ENCODE measurements at places on chromosomes 12 and 14.

GRCh38 chr12:59594943-59595500 is 807 bp upstream of the SLC16A7 start:
- no peak for DNase-seq

DNA sequence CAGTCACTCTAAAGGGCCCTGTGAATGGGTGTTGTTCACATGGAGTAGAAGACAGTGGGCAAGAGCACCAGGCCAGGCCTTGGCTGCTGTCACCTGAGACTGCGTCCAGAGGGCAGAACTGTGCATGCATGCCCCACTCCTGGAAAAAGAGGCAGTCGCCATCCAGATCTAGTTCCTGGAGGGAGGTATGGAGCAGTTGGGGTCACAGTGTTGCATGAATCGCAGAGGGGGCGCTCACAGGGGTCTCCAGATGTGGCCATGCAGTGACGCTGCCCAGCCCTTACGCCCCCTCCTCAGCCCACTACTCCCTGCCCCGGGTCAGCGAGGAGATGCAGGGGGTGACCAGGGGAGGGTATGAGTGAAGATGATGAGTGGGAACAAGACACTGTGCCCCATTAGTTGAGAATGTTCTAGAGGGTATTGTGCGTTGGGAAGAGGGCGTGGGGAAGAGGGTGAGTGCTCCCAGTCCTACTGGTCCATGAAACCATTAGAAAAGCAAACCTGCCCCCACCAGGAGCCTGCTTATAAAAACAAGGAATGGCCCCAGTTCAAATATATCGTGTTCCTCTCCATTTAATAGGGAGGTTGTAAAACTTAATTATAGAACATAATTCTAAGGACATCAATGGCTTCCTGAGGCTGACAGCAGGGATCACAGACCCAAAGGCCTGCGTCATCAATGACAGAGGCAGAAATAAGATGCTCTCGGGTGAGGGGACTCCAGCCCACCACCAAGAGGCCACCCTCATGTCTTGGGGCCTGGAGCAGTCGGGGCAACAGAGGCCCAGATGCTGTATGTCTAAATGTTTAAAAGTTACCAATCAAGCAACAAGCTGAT is 32.2 kb upstream of the BCL7A start:
- no peak for DNase-seq

- peak; percentile 16 for DNase-seq
Observed at GRCh38 chr12:111367661-111368221, 1.2 kb downstream of the PHETA1 start.

DNA sequence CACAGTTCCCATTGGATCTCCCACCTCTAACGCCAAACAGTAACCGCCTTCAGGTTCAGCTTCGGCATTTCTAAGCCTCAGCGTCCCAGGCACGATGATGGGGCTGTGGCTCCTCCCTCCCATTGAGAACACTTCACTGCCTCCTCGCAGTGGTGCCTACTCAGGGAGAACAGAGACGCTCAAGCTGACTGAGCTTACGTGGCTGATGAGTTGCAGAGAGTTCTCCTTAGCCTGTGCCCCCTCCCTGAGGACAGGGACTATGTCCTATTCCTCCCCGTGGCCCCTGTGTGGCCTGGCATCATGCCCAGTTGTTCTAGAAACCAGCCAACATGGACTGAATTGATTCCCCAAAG is 87.0 kb downstream of the ITPK1 start:
- DNase-seq, result no peak

DNA sequence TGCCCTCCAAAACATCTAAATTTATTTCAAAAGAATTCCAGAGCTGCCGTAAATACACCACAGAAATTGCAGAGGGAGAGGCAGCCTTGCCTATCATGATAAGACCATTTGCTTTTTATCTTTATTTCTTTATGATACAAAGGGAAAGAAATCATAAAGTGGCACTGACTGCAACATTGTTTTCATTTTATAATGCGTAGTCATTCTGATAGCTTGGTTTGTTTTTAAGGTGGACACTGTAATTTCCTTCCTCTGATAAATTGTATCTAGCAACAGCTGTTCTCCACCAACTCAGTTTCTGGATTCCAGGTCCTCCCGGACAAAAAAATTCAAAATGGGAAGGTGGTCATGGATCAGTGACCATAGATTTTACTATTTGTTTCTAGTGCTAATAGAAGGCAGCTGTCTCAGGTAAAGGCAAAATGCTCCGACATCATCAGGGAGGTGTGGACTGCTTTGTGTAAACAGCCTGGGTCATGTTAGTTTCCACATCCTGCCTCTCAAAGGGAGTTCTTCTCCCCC is 623 bp upstream of the TSPAN8 start:
- DNase-seq, result no peak

DNA sequence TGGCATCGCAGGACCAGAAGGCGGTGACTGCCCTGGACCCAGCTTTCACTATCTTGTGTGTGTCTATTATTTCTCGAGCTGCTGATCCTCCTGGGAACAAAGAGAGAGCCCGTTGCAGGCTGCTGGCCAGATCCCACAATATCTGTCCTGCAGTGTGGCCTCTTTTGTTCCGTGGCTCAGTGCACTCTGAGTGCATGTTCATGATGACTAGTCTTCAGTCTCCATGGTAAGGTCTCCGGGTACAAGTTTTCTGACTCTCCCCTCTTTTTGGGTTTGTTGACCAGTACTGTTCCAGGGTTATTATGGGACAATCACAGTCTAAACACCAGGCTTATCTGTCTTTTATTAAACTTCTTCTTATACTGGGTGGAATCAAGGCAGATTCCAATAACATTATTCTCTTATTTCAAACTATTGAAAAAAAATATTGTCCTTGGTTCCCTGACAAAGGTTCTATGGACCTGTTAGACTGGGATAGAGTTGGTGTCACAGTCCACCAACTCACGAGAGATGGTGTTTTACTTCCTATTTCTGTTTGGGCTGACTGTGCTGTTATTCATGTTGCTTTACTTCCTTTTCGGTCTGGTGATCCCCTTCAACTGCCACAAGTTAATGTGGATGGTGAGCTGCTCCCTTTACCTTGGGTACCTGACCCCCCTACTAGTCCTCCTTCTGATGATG is 192.9 kb upstream of the ALG10B start:
- no peak for DNase-seq

GRCh38 chr14:22739423-22739822 is 27.1 kb upstream of the OXA1L start:
- peak; percentile 81 for DNase-seq

DNA sequence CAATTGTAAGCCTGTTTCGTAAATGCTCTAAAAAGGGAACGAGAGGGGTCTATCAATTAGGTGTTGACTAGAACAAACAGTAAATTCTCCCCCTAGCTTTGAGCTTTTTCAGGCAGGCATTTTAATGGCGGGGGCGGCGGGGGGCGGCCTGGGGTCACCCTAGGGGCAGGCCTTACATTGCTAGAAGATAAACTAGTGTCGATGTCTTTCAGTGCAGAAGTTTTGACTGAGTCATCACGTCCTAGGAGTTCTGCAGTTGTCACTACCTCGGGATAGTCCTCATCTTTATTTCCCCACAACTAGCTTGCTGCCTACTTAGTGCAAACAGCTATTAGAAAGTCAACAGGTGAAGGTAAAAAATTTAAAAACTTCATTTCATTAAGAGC is 1.6 kb downstream of the ATP6V1D start:
- peak; percentile 18 for DNase-seq

GRCh38 chr14:59213368-59214315 is 25.2 kb downstream of the DAAM1 start:
- no peak for DNase-seq

DNA sequence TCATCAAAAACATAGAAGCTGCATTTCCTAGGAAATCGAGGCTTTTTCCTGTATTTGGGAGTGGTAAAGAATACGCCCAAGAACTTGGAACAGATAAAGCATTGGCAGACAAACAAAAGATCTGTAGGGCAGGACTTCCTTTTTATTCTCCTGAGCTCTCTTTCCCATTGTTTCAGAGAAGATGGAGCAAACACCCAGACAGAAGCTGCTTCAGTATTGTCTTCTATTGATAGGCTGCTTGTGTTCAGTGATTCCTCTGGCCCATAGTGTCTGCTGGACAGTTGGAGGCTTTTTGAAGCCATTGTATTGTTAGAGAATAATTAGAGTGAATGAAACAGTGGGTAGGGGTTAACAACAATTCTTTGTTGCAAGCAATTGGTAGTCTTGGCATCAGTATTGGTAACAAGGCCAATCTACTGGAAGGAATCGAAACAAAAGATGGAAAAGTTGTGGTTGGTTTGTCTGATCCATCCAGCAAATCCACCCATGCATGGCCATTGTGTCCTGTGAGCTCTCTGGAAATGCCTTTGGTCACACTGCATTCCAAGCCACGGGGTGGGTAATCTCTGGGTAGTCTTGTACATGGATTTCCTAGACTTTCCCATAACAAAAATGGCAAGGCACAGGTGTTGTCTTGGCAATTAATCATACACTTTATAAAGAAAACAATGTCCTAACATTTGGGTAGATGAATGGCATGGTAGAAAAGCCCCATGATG is 424.8 kb downstream of the RAD51B start:
- DNase-seq, result no peak

DNA sequence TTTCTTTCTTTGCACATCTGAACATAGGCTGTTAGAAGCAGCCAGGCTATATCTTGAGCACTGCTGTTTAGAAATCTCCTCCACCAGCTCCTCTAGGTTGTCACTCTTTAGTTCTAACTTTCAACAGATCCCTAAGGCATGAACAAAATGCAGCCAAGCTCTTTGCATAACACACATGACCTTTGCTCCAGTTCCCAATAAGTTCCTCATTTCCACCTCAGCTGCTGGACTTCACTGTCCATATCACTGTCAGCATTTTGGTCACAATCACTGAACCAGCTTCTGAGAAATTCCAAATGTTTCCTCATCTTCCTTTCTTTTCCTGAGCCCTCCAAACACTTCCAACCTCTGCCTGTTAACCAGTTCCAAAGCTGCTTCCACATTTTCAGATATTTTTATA is 27.6 kb upstream of the C14orf132 start:
- no peak for DNase-seq

GRCh38 chr14:28783664-28784063 is 17.1 kb downstream of the FOXG1 start:
- no peak for DNase-seq

- DNase-seq, result peak; percentile 89
Observed at GRCh38 chr12:4962539-4963486, 53.1 kb downstream of the KCNA1 start.

DNA sequence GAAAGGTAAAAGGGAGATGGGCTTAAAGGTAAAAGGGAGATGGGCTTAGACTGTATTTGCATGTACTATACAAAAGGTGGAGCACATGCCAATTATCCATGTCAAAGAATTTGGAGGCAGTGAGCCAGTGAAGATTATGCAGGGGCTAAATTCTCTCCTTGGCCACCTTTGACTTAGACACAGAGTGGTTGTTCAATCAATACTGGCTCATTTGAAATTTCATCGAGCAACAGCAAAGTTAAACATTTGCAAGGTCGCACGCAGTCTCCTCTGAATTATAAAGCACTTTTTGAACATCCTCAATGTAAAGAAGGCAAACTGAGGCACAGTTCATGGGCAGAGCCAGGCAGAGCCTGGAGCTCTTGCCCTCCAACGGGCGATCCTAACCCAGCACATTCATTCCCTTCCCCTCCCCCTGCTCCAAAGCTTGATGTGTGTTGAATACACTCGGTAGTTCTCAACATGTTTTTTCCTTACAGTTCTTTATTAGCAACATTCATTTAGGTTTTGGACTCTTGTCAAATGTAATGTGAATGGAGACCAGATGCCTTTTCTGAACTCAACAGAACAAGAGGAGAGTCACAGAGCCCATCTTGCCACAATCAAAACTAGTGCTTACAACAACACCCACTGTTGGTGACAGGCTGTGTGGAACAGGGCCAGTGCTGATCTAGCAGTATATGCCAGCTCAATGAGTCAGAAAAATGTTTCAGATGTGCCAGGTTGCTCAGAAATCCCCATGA is 169.7 kb upstream of the G2E3 start:
- DNase-seq, result no peak

GRCh38 chr14:53109105-53110041 is 43.8 kb downstream of the DDHD1 start:
- no peak for DNase-seq

DNA sequence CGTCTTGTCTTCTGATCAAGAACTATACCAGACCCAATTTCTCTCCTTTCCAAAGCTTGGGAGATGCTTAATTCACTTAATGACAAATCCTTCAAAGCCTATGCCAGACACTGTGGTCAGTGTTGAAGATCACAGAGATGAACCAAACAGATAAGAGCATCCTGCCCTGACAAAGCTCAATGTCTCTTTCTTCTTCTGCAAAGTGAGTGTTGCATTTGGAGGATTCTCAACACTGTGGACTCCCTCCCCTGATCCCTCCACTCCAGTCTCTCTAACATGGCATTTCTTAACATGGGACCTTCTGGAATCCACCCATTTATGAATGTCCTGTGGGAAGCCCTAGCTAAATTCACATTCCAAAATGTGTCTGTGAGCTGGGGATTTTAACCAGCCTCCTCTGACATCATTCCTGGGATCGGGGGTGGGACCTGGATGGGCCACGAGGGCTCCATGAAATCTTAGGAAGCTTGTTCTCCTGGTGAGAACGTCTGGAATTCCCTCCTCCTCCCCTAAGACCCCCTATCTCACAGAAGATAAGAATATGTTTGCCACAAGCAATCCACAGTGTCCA is 20.3 kb downstream of the SYNE3 start:
- peak; percentile 83 for DNase-seq

DNA sequence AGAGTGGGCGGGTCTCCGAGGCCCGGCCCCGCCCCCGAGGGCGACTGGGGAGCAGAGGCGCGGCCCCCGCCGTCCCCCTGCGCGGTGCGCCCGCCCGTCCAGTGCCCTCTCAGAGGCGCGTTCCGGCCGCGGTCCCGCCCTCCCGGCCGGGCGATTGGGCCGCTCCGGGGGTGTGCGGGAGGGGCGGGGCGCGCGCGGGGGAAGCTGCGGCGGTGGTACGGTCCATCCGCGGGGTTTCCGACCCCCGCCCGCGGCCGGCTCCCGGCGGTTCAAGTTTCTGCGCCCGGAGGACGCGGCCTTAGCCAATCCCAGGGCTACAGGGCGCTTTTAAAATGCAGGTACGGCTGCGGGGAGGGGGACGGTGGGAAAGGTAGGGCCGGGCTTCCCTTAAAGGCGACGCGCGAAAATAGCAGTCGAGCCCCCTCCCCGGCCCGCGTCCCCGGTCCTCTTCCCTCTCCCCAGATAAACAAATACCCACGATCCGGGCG is 315 bp upstream of the CCDC85C start:
- peak; percentile 98 for DNase-seq

DNA sequence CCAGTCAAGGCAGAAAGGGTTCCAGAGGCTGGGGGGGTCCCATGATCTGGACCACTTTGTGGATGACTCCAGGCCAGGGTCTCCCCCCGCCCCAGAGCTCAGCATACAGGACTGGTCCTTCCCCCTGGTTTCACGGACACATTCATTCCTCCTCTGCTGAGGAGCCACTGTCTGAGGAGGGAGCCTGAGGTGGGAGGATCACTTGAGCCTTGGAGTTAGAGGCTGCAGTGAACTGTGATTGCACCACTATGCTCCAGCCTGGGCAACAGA is 6.8 kb downstream of the TESC start:
- DNase-seq, result no peak
